C1 segment of cervical spinal cord (tissue), 14 donors: ENCODE measurements at places on chromosomes 4 and X.

DNA sequence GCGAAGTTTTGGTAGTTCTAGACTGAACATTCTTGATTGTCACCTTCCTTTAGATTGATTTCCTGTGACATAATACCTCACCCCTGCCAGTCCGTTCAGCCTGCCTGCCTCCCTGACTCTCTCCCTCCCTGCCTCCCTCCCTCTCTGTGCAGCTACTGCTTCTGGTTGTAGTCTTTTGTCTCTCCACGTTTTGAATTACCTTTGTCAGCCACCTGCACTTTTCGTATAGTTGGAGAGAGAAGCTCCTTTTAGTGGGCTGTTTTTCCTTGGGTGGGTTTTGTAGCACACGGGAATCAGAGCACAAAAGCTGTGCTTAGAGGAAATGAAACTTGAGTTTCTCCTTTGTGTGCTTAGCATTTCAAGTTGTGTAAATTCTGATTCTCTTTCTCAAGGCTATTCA lies 32.6 kb upstream of the MSMO1 start:
- no peak for DNase-seq

DNA sequence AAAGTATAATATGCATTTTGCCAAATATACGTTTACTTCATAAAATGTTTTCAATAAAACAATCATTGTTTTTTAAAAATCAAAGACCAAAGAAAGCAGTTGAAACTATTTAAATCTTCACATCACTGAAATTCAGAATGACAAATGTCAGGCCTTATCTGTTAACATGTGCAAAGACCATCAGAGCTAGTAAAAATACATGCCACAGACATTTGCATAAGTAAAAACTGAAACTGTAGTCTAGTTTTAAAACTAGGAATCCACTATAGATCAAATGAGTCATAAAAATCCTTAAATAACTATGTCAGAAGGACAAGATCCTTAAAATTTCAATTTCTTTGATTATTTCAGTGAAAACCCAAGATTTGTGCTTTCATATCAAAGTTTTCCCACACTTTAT lies 24.8 kb downstream of the KLHL15 start:
- no peak for DNase-seq

- peak; percentile 4 for DNase-seq
Observed at GRCh38 chrX:110665223-110666002, 130.2 kb downstream of the CHRDL1 start.

- no peak for DNase-seq
Observed at GRCh38 chr4:80407246-80407645, 71.7 kb downstream of the CFAP299 start.

DNA sequence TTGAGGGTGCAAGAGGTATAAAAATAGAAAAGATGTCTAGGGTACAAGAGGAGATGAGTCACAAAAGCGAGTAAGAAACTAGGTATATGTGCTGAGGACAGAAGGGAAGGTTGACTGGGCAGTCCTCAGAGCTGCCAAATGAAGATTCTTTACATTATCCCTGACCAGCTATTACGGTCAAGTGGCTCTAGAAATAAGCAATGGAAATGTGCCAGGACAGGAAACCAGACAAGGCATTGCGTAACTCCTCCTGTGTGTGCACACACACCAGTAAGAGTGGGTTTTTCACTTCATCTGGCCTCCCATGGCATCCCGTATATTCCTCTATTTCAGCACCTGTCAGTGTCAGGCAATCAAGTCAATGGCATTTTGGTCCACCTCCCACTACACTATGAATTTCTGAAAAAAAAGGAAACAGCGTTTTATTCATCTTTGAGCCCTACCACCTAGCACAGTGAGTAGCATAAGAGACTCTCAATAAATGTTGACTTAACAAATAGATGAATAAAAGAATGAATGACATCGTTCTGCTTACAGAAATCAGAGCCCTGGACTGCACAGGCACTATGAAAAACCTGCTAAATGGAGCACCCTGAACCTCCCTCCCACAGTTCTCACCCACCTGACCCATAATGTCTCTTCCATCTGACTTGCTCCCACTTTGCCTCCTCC lies 62.6 kb upstream of the KLF3 start:
- DNase-seq, result no peak

GRCh38 chr4:54228056-54228527 lies 1.0 kb upstream of the PDGFRA start:
- DNase-seq, result peak; percentile 18

GRCh38 chr4:151640381-151640780 lies 120.4 kb downstream of the GATB start:
- no peak for DNase-seq

- no peak for DNase-seq
Observed at GRCh38 chr4:182343453-182343852, 100.3 kb downstream of the TENM3 start.

DNA sequence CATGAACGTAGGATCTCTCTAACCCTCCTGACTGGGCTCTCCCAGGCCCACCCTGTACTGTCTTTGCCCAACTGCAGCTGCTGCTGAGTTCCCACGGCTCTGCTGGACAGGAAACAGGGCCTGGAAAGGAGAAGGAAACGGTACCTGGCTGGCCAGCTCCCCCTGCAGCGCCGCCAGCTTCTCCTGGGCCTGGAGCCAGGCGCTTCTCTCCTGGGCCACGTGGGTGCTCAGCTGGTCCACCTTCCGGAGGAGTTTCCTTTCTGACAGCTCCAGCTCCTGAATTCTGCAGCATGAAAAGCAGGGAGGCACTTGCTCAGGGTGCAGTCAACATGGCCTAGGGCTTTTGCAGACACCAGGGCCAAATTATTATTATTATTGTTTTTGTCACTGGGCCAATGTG lies 6.5 kb downstream of the C4orf50 start:
- DNase-seq, result no peak

DNA sequence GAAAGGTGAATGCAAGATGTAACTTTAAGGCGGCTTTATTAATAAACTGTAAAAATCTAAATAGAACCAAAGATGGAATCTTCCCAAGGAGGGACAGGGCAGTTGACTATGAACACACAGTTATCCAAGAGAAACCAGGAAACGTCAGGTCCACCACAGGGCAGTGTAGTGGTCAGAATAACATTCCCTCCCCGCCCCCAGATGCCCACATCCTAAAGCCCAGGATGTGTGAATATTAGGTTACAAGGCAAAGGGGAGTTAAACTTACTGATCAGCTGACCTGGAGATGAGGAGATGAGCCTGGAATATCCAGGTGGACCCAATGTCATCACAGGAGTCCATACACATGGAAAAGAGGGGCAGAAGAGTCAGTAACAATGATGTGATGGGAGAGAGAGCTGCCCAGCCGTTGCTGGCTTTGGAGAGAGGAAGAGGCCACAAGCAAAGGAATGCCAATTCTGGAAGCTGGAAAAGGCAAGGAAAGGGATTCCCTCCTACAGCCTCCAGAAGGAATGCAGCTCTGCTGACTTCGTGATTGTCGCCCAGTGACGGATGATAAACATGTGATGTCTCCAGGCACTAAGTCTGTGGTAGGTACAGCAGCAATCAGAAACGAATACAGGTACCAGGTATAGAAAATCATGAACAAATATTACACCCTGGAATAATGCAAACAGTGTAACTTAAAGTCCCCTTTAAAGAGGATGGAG lies 5.2 kb downstream of the SH3KBP1 start:
- DNase-seq, result no peak

GRCh38 chrX:118058924-118059323 lies 57.7 kb downstream of the KLHL13 start:
- no peak for DNase-seq

DNA sequence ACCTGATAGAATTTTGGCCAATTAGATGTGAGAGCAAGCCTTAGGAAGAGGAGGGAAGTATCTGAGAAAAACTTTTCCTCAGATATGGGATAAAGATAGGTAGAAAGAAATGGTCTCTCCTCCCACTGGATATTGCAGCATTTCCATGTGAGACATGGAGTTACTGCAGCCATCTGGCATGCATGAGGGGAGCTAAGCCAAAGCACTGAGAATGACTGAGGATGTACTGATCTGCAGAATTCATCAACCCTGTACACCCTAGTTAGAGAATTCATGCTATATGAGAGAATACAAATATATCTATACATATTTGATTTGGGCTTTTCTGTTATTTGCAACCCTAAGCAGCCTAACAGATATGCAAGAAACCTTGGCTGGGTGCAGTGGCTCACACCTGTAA lies 52.5 kb upstream of the RPL34 start:
- DNase-seq, result no peak

DNA sequence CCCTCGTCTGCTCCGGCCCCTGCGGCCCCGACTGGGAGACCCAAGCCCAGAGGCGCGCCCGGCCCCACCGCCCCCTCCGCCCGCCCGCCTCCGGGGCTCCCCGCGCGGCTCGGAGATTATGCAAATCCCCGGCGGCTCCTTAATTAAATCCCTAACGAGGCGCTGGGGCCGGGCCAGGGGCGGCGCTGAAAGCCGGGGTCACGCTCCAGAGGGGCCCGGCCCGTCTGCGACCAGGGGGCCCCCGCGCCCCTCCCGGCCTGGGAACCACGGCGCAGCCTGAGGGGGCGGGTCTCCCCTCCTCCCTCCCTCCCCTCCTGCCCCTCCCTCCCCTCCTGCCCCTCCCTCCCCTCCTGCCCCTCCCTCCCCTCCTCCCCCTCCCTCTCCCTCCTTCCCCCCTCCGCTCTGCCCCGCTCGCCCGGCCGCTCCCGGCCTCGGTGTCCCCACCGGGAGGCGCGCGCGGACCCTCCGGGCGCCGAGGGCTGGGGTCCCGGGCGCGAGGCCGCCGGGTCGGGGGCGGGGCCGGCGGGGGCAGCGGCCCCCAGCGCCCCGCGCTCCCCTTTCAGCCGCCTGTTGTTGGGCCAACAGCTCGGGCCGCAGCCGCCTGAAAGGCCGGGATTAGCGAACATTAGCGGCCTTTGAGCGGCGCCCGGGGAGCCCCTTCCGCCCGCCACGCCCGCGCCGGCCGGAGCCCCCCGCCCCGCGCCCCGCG lies 25.9 kb upstream of the FGFR3 start:
- DNase-seq, result no peak

GRCh38 chr4:16952896-16953630 lies 54.6 kb upstream of the LDB2 start:
- no peak for DNase-seq

GRCh38 chrX:72083291-72083690 lies 48.4 kb downstream of the RTL5 start:
- no peak for DNase-seq

GRCh38 chr4:128141866-128142265 lies 80.8 kb downstream of the LARP1B start:
- no peak for DNase-seq

DNA sequence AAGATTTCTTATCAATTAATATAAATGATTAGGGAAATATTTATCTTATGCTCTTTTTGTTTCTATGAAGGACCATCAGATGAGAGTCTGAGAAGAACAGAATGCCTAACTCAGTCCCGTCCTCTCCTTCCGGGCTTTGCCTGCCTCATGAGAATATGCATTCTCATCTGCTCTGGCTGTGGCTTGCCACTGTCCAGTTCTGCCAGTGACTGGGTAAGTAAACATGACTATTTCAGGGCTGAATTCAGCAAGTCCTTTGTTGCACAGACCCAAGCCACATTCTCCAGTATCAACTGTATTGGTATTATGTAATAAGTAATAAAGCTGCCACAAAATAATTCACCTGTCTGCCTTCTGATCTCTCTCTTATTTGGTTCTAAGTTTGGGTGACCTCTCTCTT lies 110.7 kb downstream of the WDFY3 start:
- no peak for DNase-seq

- no peak for DNase-seq
Observed at GRCh38 chr4:96519291-96519690, 679.4 kb downstream of the PDHA2 start.

GRCh38 chr4:22637306-22637705 lies 55.4 kb upstream of the GBA3 start:
- DNase-seq, result no peak

DNA sequence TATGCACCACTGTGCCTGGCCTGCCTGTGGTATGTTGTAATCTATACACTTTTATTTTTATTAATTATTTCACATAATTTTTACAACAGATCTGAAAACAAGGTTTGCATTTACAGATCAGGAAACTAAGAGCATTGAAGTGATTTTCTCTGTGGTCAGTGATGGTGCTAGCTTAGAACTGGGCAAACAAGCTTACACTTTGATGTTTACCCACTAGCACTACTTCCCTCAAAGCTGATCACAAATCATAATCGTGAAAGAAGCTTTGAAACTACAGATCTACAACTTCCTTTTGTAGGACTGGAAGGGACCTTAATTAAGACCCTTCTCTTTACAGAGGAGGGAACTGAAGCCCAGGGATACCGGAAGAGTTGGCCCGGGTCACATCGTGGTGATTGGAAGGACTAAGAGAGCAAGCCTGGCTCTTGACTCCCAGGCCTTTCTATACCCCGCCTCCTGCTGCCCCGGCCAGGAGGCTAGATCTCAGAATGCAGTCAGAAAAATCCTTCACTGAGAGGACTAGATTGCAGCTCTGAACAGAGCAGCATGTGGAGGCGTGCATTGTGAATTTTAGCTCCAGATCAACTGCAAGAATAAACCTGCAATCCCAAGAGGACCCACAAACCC lies 93.7 kb upstream of the ZNF827 start:
- DNase-seq, result no peak

- no peak for DNase-seq
Observed at GRCh38 chrX:76971393-76972376, 475.5 kb upstream of the FGF16 start.

- DNase-seq, result no peak
Observed at GRCh38 chr4:46081248-46081647, 42.6 kb downstream of the GABRG1 start.

GRCh38 chr4:20043991-20044390 lies 207.7 kb upstream of the SLIT2 start:
- DNase-seq, result no peak

- DNase-seq, result no peak
Observed at GRCh38 chr4:79851625-79852304, 221.3 kb downstream of the ANTXR2 start.

- no peak for DNase-seq
Observed at GRCh38 chr4:98955229-98955628, 26.3 kb upstream of the EIF4E start.

DNA sequence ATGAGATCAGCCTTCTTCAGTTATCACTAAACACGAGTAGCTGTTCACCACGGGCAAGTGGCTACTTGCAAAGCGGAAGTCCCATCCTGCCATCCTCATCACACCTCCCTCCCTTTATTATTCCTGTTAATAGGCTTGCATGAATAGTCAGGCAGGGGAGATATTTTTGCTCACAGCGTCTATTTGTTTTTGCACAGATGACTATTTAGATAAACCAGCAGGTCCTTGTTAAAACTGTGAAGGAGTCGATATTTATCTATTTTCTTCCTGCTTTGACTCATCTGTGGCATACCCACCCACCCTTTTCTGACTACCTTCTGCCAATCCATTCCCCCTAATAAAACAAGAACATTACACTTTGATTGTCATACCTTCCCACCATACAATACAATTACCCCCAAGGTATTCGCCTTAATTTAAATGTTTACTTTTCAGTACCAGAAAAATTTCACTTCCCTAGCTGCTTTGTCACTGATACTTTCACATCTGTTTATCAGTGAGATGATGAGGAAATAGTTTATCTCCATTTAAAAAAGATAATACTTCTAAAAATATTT lies 96.6 kb upstream of the BANK1 start:
- DNase-seq, result no peak
